Fibroblast of skin of right quadriceps (primary cell): ENCODE measurements at places on chromosomes 11 and 22.

- DNase-seq = peak; percentile 81
These were observed 47.5 kb upstream of the PICALM start for GRCh38 chr11:86116386-86116726.

DNA sequence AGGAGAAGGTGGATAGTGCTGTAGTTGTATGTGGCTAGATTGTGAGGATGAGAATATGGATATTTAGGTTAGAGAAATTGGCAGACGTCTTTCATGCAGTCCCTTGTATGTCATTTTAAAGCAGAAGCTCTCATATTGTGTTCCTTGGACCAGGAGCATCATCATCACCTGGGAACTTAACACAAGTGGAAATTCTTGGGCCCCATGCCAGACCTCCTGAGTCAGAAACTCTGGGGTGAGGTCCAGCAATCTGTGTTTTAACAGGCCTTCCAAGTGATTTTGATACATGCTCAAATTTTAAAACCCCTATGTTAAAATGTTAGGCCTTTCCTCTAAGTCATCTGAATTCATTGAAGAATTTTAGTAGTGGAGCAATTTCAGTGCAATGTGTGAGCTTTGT, 34.8 kb downstream of the JHY start:
- DNase-seq = peak; percentile 30

- DNase-seq = no peak
These were observed 170.8 kb downstream of the MN1 start for GRCh38 chr22:27630754-27631153.

GRCh38 chr11:3840004-3840869, 522 bp downstream of the RHOG start:
- DNase-seq = no peak

DNA sequence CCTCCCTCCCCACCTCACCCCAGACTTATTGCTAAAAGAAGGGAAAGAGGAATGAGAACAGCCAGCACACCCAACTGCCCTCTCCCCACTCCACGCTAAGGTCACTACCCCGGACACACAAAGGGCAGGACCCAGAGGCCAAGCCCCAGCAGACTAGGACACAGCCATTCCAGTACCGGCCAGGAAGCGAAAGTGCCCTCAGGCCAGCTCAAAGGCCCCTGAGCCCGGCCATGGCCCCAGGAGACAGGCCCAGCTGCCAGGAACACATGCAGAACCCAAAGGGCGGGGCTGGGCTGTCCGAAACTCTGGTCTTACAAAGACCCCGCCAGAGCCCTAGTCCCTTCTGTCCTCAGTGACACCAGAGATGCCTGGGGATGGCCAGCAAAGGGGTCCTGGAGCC, 5.5 kb downstream of the RCOR2 start:
- DNase-seq = no peak

DNA sequence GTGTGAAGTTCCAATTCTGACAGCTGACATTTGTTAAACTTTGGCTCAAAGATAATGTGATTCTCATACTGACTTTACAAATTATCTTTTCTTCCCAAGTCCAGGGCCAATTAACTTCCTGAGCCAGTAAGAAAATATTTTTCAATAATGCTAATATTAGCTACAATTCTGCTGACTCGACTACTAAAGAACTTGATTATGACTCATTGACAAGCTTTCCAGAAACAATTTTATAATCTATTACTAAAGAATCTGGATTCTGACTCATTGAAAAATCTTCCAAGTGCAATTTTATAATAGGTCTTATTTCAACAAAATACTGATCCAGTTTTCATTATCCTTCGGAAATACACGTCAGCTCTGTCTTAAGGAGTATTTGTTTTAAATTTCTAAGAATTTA, 12.9 kb upstream of the XKR3 start:
- DNase-seq = no peak
